ENCODE measurements at places on chromosomes 12 and 14. TPM values are rescaled to one million over a fixed set of nuclear protein-coding genes. Genes with fewer than 3 reads are reported as not detected.

The TM7SF3 gene
- 92.9 TPM for total RNA-seq

The P2RX2 gene
- 0.36 TPM for total RNA-seq

The TFCP2 gene
- total RNA-seq: 45.5 TPM

The TMCC3 gene
- total RNA-seq: 10.1 TPM

The SPIC gene
- not detected for total RNA-seq

The TMEM253 gene
- 1.6 TPM for total RNA-seq

The TEDC1 gene
- 9.7 TPM for total RNA-seq

The GPR162 gene
- 2.5 TPM for total RNA-seq

The C14orf180 gene
- 1.7 TPM for total RNA-seq

The SRGAP1 gene
- 15.8 TPM for total RNA-seq

The ATP2A2 gene
- 357 TPM for total RNA-seq

DNA sequence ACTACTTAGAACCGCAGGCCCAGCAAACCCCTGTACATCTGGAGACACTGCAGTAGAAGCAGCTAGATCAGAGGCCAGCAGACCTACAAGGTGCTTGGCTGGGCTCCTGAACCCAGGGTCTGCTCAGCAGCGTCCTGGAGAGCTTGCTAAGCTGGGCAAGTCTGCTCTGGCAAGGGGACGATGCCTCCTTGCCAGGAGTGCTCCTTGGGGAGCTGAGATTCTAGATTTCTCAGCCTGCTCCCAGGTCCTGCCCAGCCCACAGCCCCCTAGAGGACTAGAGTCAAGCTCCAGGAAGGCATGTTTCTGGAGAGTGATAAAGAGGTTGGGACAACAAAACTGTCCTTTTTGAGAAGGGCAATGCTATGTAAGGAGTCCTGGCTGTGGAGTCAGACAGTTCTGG, 60.3 kb downstream of the HSPB8 start:
- DNase-seq: no peak

GRCh38 chr12:3398196-3398789, 92.7 kb upstream of the PRMT8 start:
- no peak for DNase-seq

- no peak for DNase-seq
Observed at GRCh38 chr12:62758216-62758615, 176.7 kb downstream of the PPM1H start.

GRCh38 chr14:49992901-49993339, 100.0 kb downstream of the ARF6 start:
- no peak for DNase-seq

DNA sequence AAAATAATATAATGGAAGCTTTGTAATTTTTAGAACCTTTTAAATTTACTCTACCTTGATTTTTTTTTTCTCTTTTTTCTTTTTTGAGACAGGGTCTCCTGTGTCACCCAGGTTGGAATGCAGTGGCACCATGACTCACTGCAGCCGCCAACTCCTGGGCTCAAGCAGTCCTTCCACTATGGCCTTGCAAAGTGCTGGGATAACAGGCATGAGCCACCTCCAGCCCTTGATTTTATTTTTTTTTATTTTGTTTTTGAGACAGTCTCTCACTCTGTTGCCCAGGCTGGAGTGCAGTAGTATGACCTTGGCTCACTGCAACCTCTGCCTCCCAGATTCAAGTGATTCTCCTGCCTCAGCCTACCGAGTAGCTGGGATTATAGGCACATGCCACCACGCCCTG, 65.3 kb upstream of the TRAF3 start:
- no peak for DNase-seq

DNA sequence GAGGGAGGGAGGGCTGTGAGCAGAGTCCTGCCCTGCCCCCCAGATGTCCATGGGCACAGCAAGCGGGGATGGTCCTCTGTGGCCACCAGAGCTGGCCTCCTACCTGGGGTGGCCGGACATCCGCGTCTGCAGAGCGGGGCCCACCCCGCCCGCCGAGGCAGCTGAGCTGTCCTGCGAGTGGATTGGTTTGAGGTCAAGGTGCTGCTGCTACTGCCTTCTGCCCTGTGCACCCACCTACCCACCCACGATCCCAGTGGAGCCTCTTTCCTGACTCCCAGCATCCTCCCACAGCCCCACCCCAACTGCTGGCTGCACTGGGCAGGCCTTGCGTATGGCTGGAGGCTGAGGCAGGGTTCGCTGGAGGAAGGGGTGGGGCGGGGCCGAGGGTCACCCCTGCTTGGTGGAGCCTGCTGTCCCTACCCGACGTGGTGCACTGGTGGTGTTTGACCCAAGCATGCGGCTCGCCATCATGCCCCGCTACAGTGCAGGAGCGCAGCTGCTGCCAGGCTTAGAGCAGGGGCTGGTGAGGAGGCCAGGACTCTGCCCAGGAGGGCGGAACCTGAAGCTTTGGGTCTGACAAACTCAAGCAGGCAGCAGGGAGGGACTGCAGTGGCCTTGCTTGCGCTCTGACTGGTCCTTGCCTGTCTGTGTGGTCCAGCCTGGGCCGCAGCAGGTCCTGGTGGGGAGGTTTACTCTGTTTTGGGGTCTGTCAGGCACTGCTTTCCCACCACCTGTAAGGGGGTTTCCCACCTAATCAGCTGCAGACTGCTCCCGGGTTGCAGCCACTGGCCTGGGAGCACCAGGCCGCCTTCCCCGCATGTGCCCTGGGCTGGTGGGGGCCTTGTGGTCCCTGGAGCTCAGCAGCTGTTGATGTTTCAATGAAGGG, 23.7 kb downstream of the CEP170B start:
- DNase-seq: no peak

DNA sequence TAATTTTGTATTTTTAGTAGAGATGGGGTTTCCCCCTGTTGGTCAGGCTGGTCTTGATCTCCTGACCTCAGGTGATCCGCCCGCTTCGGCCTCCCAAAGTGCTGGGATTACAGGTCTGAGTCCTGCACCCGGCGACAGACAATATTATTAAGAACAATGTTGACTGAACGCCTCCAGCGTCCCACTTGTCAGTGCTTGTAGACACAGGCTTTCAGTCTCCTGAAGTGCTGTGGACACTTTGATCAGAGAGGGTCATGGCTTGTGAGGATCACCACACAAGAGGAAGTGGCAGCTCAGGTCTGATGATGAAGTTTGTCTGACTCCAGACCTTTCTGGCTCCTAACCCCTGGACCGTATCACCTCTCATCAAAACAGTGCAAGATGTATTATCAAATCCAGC, 114.6 kb downstream of the CHST11 start:
- DNase-seq: no peak

- no peak for DNase-seq
Observed at GRCh38 chr14:36683083-36683724, 21.5 kb downstream of the PAX9 start.

DNA sequence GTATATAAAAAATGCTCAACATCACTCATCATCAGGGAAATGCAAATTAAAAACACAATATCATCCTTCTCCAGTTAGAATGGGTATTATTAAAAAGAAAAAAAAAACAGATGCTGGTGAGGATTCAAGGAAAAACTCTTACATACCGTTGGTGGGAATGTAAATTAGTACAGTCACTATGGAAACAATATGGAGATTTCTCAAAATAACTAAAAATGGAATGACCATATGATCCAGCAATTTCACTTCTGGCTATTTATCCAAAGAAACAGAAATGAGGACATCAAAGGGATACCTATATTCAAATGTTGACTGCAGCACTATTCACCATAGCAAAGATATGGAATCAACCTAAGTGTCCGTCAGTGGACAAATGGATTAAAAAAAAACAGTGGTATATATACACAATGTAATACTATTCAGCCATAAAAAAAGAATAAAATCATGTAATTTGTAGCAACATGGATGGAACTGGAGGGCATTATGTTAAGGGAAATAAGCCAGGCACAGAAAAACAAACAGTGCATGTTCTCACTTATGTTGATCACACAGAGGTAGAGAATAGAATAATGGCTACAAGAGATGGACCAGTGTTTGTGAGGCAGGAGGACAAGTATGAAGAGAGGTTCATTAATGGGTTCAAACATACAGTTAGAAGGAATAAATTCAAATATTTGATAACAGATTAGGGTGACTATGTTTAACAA, 14.4 kb upstream of the PRR4 start:
- DNase-seq: no peak

DNA sequence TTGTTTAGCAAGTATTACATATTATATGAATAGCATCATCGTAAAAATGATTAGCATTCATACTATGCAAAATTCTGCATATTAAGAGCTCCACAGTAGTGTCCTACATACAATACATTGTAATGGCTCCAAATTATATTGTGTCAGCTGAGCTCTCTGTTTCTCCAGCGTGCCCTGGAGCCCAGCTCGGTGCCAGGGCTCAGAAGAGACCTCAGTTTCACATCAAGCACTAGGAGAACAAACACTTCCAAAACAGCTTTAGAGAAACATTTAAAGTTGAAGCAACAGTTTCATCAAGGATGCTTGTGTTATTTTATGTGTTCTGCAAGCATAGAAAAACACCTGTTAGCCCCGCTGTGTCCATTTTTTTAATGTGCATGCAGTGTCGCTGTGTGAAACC, 456.9 kb downstream of the EGLN3 start:
- DNase-seq: no peak

DNA sequence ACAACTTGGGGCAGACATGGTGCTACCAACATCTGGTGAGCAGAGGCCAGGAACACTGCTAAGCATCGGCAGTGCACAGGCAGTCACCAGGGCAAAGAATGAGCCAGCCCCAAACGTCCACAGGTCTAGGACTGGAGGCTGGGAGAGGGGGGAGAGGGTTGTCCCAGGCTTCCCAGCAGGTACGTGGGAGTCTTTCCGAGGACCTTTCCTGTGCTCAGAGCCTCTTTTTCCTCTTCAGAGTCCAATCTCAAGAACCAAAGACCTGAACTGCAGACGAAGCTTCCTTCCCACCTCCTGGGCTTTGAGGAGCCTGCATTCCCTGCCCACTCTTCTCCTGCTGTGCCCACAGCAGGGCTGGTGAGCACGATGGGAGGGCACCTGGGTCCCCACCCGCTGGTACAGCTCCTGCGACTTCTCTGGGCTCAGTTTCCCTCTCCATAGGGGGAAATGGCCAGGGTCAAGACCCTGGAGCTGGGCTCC, 48.7 kb downstream of the DLK1 start:
- DNase-seq: no peak

- no peak for DNase-seq
Observed at GRCh38 chr12:28328967-28329366, 138.7 kb downstream of the CCDC91 start.

DNA sequence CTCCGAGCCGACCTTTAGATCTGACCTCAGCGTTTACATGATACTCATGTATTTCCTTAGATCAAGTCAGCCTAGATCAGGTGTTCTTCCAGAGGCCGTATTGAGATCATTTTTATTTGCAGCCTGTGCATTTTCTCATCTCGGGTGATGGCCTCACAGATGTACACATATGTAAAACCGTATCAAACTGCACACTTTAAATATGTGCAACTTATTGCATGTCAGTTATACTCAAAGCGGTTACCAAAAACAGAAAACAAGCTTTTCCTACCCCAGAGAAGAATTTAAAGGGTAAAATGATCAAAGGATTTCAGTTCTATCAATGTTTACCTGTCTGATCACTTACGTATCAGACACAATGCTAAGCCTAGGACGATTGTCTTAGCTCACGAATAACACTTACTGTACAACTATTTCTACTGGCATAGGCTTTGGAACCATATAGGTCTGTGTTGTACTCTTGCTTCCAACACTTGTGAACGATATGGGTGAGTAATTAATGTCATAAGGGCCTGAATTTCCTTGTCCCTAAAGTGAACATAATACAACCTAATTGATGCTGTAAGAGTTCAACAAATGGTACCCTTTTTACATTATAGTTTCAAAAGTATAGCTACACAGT, 628 bp upstream of the LLPH start:
- DNase-seq: no peak

DNA sequence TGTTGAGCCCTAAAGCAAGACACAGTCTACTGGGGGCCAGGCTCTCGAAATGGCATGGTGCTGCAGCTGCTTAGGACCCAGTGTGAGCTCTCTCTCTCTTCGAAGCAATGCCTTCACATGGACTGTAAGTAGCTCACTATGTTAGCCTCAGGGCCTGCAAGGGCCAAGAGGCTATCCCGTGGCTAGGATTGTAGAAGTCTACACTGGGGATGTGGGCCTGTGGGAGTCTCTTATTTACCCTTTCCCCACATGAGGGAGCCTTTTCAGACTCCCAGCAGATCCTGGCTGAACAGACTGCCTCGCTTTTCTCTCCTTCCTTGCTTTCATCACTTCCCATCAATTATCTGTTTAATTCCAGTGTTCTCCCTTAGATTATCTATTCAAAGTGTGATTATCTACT, 101.4 kb downstream of the GPR65 start:
- DNase-seq: no peak

DNA sequence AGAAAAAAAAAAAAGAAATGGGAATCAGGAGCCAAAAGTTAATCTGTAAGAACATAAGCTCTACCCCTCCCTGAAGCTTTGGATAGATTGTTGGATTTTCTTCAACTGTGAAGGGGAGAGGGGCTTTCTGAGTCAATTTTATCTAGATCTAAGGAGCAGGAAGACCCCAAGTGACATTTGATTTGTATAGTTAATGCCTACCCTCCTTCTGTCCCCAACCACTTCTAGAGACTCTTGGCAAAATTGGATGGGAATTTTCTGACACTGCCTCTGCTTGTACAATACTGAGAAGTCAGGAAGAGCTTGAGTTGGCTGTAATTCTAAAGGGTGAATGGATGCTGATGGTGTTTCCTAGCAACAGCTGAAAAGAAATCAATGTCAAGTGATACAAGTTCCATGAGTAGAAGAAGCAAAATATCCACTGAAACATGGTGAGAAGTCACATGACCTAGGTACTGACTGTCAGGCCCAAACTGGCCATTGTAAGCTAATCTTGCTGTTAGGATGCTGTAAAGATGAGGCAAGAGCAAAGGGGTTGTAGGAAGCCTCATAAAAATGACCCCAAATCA, 42.2 kb downstream of the NDUFA12 start:
- DNase-seq: no peak

- DNase-seq: no peak
Observed at GRCh38 chr12:12926571-12927071, 25.3 kb downstream of the GPRC5D start.

- DNase-seq: no peak
Observed at GRCh38 chr14:53338192-53338591, 185.1 kb upstream of the DDHD1 start.

GRCh38 chr12:20376984-20377383, 8.6 kb downstream of the PDE3A start:
- no peak for DNase-seq

DNA sequence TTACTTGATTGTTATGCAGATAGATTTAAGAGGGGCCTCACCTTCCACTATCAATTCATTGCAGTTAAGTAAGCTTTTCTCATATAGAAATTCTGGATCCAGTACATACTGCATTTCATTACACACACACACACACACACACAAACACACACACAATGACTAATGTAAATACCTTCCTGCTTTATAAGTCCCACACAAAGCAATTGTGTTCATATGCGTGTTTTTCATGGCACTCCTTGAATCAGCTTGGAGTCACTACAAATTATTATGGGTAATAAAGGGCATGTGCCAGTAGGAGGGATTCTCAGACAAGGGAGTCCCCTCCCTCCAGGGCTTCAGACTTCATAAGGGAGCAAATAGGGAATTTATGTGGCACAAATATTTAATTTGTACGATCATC, 4.5 kb downstream of the MIPOL1 start:
- no peak for DNase-seq
